ENCODE measurements at places on chromosomes 4 and X.
A peak's percentile ranks its signal among the peaks of the same experiment; 100 is the strongest.

DNA sequence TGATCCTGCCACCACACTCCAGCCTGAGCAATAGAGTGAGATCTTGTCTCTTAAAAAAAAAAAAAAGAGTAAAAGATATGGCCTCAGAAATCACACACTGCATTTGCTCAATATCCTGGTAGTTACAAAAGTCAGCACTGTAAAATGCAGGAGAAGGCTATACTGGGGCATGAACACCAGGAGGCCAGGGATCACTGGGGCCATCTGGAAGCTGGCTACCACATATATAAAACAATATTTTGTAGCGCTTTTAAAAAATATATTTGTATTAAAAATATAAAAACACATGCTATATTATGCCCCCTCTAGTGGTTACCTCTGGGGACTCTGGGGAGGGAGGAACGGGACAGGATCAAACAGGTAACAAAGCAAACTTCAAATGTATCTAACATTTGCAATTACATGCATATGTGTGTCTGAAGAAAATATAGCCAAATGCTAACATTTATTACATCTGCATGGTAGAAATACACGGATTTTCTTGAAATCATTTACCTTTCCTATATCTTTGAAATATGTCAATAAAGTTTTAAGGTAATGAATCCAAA is 4.0 kb downstream of the C4orf46 start:
- DNase-seq: peak; percentile 5

GRCh38 chr4:2296631-2297601 is 35.0 kb upstream of the MXD4 start:
- DNase-seq: no peak

- DNase-seq: no peak
These were observed 51.7 kb downstream of the PHF8 start for GRCh38 chrX:53992589-53992988.

- DNase-seq: no peak
These were observed 137.0 kb upstream of the PSAPL1 start for GRCh38 chr4:7571701-7572100.

GRCh38 chr4:26782168-26782829 is 78.3 kb upstream of the STIM2 start:
- DNase-seq: no peak

Data from fibroblast of skin of right quadriceps (primary cell).